Right atrium auricular region (tissue), 2 donors: ENCODE measurements at places on chromosomes 2 and 18. TPM values are rescaled to one million over a fixed set of nuclear protein-coding genes. Genes with fewer than 3 reads are reported as not detected.

DNA sequence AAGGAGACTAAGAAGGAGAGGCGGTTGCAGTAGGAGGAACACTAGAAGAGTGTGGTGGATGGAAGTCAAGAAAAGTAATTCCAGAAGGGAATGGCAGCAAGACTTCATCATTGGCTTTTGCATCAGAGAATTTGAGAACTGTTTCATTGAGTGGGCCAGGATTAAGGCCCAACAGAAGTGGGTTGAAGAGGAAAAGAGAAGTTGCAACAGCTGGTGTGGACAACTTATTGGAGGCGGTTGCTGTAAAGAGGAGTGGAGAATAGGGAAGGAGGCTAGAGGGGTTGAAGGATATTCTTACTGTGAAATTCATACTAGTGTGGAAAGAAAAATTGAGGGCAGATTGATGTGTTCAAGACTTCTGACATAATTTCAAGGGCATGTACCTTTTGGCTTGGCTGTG is 168.7 kb upstream of the FN1 start:
- no peak for DNase-seq

The RALB gene
- total RNA-seq: 48.5 TPM

- DNase-seq: peak; percentile 84
Observed at GRCh38 chr2:20378891-20379519, 28.4 kb upstream of the PUM2 start.

The DOK1 gene
- 4.9 TPM for total RNA-seq
